ENCODE measurements at places on chromosomes 5 and 9.
A peak's percentile ranks its signal among the peaks of the same experiment; 100 is the strongest.

DNA sequence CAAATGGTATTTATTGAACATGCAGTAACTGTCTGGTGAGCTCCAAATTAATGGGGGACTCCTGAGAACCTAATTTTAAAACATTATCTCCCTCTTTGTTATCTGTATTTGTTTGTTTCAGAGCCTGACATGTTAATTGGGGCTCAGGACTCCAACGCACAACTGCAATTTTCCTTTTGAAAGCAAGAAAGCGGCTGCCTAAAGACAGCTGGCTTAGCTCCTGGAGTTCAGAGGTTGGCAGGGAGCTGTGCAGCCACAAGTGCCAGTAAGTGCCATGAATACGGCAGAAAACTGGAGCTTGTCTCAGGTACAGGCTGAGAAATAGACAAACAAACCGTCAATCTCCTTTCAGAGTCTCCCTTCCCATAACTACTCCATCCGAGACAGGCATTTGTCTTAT lies 80.9 kb downstream of the PPP2R2B start:
- DNase-seq: no peak

DNA sequence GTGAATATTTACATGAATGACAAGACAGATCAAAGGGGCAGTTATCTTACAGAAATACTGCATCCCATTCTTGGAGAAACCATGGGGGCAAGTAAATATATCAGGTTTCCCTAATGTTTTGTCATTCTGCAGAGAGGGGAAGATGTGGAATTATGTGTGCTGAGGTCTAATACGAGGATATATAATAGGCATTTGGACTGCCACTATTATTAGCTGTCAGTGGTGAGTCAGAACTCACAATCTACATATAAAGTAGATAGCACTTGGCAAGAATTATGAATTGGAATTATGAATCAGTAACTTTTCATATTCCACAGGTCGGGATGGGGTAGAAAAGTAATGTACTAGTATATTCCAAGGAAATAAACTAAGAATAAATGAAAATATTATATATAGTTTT lies 121.7 kb downstream of the GIN1 start:
- DNase-seq: peak; percentile 12

DNA sequence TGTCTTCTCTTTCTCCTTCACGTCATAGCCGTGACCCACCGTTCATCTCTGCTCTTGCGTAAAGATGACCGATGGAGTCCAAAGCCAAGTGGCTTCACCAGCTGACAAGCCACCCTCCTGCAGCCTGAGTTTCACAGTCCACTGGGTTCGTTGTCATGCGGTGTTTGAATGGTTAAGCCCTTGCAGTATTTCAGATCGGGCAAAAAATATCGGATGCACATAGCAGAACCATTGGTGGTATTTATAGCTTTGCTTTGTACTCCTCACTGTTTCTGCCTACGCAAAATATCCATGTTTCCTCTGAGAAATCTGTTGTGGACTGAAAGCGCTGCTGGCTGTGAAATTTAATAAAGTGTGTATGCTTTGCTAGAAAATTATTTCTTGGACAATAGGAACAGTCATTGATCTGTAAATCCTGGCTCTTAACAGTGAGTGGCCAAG lies 34.5 kb upstream of the NCS1 start:
- no peak for DNase-seq

DNA sequence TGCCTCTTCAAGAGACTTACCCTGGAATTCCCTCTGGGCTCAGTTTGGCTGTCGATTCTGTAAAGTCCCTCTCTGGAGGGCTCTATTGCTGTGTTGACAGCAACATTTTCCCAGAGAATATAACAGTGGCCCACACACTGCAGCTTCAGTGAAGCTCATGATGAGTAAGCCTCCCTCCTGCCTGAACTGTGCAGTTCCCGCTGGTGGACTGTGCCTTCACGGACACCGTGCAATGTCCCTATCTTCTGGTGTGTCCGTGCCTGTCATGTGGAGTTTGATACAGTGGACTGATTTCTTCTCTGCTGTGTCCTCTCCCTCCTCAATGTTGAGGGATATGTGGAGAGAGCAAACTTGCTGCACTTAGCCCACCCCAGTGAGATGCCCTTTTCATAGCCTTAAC lies 109.0 kb downstream of the NTRK2 start:
- DNase-seq: peak; percentile 26

- no peak for DNase-seq
Measured at GRCh38 chr9:78685471-78685870, 388.5 kb downstream of the PSAT1 start.

DNA sequence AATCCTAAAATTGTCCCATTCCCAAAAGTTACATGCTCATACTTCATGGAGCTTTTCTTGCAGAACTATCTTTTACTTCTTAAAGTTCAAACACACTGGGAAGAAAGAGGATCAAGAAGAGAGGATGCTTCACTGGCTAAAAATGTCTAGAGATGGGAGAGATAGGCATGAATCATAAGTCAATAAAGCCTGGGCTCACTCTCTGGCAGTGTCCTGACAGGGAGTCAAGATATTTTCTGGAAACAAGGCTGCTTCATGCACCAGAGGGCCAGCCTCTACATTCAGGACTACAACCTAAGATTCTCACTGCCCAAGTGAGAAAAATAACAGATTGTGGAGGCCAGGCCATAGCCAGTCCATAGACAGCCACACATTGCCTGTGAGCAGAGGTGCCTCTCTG lies 1358.4 kb downstream of the EFNA5 start:
- peak; percentile 73 for DNase-seq

- peak; percentile 27 for DNase-seq
Measured at GRCh38 chr5:90640484-90641059, 82.0 kb downstream of the ADGRV1 start.
